ENCODE measurements at places on chromosomes 16 and 17. TPM values are rescaled to one million over a fixed set of nuclear protein-coding genes. Genes with fewer than 3 reads are reported as not detected.

GRCh38 chr17:73359987-73360410 lies 48.2 kb upstream of the CDC42EP4 start:
- peak; percentile 93 for DNase-seq

- peak; percentile 75 for DNase-seq
These were observed 41.8 kb downstream of the IL4R start for GRCh38 chr16:27355610-27356009.

GRCh38 chr17:82917699-82918345 lies 78.0 kb upstream of the ZNF750 start:
- no peak for DNase-seq

GRCh38 chr16:15811481-15812400 lies 45.1 kb downstream of the MYH11 start:
- DNase-seq = no peak

CCL2 gene
- 53.3 TPM for total RNA-seq

HS3ST6 gene
- not detected for total RNA-seq

CSNK2A2 gene
- total RNA-seq = 69.0 TPM
